Cerebellum (tissue), 4 donors: ENCODE measurements at places on chromosomes 13 and 19. TPM values are rescaled to one million over a fixed set of nuclear protein-coding genes. Genes with fewer than 3 reads are reported as not detected.

Gene GPR12
- total RNA-seq, result 25.2 TPM

Gene CYP2A7
- total RNA-seq, result not detected

Gene KIR3DL3
- total RNA-seq, result not detected

Gene PLVAP
- total RNA-seq, result 1.6 TPM

Gene OR7A10
- total RNA-seq, result not detected

Gene NCAN
- 85.3 TPM for total RNA-seq

Gene DNAAF3
- 2.0 TPM for total RNA-seq

Gene SERPINE3
- total RNA-seq, result 0.27 TPM

Gene PTH2
- not detected for total RNA-seq

Gene SHFL
- 6.6 TPM for total RNA-seq

Gene ATP7B
- 22.4 TPM for total RNA-seq

Gene TMEM190
- total RNA-seq, result not detected

Gene CGB3
- not detected for total RNA-seq

Gene PLA2G4C
- total RNA-seq, result 11.7 TPM

Gene TMEM255B
- 7.9 TPM for total RNA-seq

Gene ZNF793
- 35.2 TPM for total RNA-seq

Gene GNG7
- 4.5 TPM for total RNA-seq

Gene C19orf85
- total RNA-seq, result not detected

Gene TJP3
- total RNA-seq, result not detected

Gene SHANK1
- 19.3 TPM for total RNA-seq

Gene KIR2DL1
- total RNA-seq, result not detected

Gene STOML3
- total RNA-seq, result 0.36 TPM

Gene USHBP1
- 1.2 TPM for total RNA-seq

Gene ATP4A
- total RNA-seq, result not detected

Gene ICAM4
- total RNA-seq, result not detected

Gene NTF4
- not detected for total RNA-seq

Gene POSTN
- total RNA-seq, result 32.7 TPM

Gene ZNF132
- total RNA-seq, result 16.2 TPM
